ENCODE measurements at places on chromosomes 13 and 19.

DNA sequence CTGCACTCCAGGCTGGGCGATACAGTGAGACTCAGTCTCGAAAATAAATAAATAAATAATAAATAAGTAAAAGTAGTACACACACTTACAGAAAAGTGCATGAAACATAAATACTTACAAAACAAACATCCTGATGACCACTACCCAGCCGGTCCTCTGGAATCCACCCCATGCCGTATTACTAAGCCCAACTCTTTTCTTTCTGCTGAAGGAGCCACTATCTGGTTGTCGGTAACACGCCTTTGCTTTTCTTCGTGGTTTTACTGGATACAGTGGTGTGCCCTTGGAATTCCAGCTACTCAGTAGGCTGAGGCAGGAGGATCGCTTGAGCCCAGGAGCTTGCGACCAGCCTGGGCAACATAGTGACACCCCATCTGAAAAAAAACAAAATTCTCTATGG, 39.4 kb downstream of the CELF5 start:
- DNase-seq: no peak

GRCh38 chr13:92473765-92474475, 752.7 kb upstream of the GPC6 start:
- DNase-seq: no peak

DNA sequence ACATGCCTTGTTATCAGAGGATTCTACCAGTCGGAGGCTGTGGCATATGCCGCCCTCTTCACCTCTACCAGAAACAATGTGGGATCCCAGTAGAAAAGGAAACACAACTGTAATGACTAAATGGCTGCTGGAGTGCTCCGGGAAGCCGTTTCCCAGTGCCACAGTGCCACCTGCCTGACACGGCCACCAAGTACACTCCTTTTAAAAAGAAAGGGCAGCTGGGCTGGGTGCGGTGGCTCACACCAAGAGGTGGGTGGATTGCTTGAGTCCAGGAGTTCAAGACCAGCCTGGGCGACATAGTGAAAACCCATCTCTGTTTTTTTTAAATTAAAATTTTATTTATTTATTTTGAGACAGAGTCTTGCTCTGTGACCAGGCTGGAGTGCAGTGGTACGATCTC, 67.3 kb downstream of the TRPM4 start:
- DNase-seq: peak; percentile 71

DNA sequence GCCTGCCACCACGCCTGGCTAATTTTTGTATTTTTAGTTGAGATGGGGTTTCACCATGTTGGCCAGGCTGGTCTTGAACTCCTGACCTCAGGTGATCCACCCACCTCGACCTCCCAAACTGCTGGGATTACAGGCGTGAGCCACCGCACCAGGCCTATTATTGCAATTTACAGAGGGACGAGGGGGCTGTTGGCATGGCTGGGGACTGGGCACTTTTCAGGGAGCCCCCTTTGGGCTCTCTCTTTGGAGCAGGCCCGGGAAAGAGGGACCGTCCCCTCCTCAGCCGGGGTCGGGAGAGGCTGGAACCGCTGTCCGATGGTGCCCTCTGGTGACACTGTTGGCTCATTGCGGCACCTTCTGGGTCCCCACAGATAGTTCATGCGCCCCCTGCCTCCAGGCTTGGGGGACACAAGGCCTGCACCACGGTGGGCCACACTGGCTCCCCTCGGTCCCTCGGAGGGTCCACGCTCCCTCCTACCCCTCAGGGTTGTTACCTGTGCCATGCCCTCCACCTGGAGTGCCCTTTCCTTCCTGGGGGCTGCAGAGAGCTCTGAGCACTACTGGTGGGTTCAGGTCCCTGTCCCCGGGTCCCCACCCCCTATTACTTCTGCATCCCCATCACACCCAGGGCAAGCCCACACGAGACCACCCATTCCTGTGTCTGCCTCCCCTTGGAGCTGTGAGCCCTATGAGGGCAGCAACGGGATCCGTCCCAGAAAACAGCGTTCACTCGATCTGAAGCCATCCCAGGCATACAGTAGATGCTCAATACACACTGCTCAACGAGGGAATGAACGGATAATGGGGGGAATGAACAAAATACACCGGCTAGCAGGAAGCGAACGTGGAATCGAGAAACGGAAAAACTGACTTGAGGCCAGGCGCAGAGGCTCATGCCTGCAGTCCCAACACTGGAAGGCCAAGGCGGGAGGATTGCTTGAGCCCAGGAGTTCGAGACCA, 12.5 kb downstream of the FEM1A start:
- DNase-seq: peak; percentile 37

DNA sequence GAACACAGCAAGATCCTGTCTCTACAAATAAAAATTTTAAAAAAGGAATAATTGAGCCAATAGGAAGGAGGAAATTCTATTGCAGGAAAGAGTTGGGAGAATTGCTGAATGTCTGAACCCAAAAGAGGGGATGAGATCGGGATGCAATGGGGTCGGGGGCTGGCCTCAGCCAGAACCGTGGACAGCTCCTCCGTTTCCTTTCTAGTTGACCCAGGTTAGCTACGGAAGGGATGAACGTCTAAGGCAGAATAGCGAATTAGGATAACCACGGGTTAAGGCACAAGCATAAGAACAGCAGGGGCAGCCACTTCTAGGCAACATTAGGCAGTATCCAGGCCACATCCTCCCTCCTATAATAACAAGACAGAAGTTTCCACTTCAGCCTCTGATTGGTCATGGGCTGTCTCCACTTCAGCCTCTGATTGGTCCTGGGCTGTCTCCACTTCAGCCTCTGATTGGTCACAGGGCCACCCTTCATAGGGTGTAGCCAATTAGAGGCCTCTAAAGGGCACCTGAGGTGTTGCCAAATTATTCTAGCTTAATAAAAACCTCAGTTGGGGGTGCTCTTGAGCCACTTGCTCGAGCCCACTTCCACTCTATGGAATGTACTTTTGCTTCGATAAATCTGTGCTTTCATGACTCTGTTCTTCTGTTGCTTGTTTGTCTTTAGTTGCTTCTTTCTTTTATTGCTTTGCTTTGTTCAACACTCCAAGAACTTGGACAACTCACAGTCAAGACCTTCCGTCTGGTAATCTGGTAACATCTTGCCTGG, 24.9 kb upstream of the TPM4 start:
- peak; percentile 41 for DNase-seq

- no peak for DNase-seq
Measured at GRCh38 chr19:42290523-42291434, 11.2 kb upstream of the PRR19 start.

DNA sequence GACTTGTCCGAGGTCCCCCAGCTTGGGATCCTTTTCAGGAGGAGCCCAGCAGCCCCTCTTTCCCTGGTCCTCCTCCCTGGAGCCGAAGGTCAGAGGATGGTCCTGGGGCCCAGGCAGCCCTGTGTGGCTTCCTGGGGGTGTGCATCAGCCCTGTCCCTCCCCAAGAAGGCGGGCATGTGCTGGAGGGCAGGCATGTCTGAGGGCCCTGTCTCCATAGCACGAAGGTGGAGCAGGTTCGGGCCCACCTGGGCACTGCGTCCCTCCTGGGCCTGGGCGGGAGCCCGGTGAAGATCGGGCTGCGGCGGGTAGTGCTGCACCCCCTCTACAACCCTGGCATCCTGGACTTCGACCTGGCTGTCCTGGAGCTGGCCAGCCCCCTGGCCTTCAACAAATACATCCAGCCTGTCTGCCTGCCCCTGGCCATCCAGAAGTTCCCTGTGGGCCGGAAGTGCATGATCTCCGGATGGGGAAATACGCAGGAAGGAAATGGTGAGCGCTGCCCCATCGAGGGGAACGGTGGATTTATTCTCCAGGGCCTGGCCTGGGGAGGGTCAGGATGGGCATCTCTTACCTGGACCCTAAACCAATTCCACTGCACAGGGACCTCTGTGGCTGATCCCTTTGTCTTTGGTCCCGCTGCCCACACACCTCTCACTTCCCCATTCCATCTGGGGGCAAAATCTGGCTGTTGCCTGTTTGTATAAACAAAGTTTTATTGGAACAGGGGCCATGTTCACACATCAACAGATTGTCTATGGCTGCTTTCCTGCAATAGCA, 10.9 kb downstream of the TIMM13 start:
- no peak for DNase-seq

- DNase-seq: no peak
Measured at GRCh38 chr13:64333888-64334287, 2896.2 kb downstream of the PCDH9 start.

DNA sequence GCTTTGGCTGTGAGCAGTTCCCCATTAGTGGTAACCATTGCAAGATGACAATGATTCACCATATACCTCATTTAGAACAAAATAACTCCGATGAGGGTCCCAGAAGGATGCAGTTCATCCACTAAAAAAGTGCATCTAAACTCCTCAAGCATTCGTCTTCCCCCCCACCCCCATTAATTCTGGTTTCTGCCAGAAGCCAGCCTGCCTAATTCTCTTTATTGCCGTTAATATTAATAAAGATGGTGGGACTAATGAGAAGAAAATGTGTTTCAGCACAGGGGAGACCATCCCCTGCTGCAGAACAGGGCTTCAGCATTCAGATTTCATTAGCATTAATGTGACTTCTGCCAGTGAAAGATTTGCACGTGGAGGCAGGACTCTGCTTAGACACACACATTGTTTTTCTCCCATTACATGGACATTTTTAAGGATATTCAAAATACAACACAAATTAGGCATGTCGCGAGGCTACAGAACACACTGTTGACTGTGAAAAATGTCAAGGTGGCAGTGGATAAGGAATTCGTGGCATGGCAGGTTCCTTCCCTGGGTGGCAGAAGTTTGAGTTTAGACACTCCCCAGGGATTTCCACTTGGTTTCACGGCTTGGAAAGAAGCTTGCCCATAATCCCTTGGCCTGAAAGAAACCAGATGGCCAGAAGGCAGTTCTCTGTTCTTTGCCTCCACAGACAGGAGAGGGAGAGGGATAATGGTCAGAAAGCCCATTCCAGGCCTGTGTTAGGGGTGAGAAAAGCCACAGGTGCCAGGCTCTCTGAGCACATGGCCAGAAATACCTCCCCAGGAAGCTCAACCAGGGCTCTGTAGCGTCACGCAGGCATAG, 236.5 kb downstream of the FOXO1 start:
- no peak for DNase-seq

DNA sequence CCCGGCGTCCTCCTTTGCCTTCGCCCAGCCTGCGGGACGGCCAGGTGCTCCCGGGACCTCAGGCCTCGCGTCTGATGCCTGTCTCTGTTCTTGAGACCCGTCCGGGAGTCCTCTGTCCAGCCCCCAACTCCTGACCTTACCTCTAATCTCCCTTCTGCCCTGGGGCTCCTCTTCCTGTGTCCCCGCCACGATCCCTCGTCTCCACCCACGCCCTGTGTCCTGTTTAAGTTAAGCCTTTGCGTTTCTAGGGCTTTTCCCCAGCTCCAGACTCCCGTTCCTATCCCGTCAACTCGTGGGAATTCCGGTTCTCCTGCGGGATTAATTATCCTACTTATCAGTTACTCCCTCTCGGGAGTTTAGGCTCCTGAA, 686 bp downstream of the LENG8 start:
- no peak for DNase-seq

DNA sequence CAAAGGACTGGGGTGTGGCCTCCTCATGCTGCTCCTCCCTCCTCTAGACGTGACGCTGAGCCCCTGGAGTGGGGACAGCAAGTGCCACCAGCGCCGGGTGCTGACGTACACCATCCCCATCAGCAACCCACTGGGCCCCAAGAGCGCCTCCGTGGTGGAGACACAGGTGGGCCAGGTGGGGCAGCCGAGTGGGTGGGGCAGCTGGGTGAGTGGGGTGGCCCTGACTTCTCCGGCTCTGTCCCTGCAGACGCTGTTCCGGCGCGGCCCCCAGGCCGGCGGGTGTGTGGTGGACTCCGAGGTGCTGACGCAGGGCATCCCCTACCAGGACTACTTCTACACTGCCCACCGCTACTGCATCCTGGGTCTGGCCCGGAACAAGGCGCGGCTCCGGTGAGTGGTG, 11.1 kb upstream of the SCN1B start:
- DNase-seq: no peak

DNA sequence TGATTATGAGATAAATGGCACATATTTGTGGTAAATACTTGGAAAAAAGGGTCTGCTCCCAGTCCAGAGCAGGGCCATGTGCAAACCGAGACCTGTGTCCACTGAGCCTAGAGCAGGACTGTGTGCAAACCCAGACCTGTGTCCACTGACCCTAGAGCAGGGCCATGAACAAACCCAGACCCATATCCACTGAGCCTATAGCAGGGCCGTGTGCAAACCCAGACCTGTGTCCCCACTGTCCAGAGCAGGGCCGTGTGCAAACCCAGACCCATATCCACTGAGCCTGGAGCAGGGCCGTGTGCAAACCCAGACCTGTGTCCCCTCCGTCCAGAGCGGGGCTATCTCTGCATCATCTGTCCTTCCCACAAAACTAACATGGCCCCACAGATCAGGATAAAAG, 136.0 kb downstream of the ATP11A start:
- DNase-seq: no peak

DNA sequence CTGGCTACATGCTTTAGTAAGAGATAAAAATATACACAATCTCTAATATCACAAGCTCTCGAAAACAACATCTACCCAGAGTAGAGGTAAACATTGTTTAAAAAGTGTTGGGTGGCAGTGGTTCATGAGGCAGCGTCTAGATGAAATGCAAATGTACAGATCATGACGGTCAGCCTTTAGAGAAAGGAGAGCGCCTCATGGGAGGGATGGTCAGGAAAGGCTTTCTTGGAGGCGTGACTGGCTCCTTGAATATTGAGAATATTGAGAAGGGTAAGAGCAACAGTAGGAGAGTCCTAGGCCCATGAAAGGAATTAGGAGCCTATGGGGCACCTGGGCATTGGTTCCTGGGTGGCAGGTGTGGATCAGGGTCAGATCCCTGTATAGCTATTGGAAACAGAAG, 10.6 kb downstream of the HNRNPUL1 start:
- DNase-seq: no peak

DNA sequence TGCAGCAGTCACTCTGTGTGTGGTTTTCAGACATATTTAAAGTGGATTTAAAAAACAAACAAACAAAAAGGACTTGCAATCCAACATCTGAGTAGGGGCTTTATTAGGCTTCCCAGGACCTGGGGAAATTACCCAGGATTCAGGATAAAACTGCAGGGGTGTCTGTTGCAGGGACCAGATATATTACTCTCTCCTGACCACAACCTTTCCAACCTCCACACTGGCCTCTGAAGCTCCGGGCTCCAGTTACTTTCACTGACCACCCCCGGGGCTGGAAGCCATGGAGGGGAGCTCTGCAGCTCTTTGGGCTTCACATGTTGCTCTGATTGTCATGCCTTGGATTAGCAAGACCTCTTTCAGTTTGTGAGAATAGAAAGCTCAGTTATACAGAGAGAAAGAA, 75.2 kb downstream of the INSR start:
- DNase-seq: no peak

GRCh38 chr19:46480415-46480814, 9.1 kb upstream of the PNMA8A start:
- DNase-seq: peak; percentile 97

- DNase-seq: no peak
Measured at GRCh38 chr19:14555918-14556661, 15.8 kb downstream of the NDUFB7 start.

DNA sequence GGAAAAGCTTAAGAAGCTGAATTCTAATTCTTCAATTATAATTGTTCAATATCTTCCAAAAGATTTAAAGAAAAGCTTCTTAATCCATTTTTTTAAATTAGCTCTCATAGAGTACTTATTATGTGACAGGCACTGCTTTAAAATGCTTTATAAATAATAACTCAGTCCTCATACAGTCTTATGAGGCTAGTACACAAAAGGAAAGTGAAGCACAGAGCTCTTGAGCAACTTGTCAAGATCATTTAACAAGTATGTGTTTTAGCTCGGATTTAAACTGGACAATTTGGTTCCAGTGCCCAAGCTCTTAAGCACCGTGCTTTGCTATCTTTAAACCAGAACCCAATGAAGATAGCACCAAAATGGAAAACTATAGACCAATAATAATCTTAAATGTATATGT, 106.1 kb downstream of the DHRS12 start:
- DNase-seq: no peak
